ENCODE measurements at places on chromosomes 2 and 18. TPM values are rescaled to one million over a fixed set of nuclear protein-coding genes. Genes with fewer than 3 reads are reported as not detected.
A peak's percentile ranks its signal among the peaks of the same experiment; 100 is the strongest.

GRCh38 chr2:23504591-23504990, 119.6 kb downstream of the KLHL29 start:
- no peaks in the 10 kb centered on the region for H3K4me1 ChIP-seq
- H3K4me3 ChIP-seq, result no peak overlapping the region
- H3K36me3 ChIP-seq, result no peaks in the 10 kb centered on the region
- H3K27me3 ChIP-seq, result no peaks in the 10 kb centered on the region
- H3K27ac ChIP-seq, result no peak overlapping the region
- no peak for DNase-seq

- DNase-seq, result peak; percentile 5
- no peaks in the 10 kb centered on the region for H3K4me1 ChIP-seq
- H3K36me3 ChIP-seq, result no peaks in the 10 kb centered on the region
- no peak overlapping the region for H3K27ac ChIP-seq
- H3K27me3 ChIP-seq, result no peaks in the 10 kb centered on the region
Measured at GRCh38 chr2:160783474-160783873, 289.9 kb upstream of the RBMS1 start.

DNA sequence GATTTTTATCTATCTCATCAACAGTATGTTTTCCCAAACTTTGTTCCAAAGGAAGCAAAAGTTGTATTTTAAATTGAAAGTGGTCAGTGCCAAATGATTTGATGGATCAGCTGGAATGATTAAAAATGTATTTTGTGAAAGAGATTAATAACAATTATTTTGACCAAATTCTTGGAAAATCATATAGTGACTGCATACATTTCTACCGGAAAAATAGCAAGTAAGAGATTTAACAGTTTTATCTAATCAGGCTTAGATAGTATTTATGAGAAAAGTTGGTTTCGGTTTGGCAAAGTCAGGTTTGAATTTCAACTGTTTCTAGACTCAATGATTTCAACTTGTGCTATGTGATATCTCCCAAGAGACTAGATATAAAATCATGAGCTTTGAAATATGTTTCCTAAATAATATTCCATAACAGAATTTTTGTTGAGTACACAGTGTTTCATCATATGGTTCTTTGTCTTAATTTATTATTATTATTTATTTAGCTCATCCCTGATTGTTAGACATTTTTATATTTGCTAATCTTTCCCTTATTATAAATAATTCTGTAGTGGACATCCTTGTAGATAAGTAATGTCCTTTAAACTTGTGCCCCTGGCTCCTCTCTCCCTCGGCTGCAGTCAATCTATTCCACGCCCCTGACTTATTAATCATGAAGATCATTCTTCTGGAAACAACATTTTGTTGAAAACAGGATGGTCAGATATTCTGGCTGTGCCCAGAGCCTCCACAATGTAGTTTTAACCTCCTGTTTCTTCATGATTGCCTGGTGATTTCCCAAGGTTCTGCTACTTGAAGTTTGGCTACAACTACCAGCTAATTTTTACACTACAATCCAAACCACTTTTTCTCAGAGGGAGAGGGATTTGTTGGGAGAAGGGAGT, 520.7 kb upstream of the TCF4 start:
- no peaks in the 10 kb centered on the region for H3K36me3 ChIP-seq
- peak; percentile 56 for DNase-seq
- H3K4me1 ChIP-seq, result peaks cover 10% of the 10 kb centered on the region
- H3K4me3 ChIP-seq, result no peak overlapping the region

GRCh38 chr18:74951165-74951760, 257.7 kb downstream of the PTGR3 start:
- peak overlapping the region; percentile 62 for H3K27ac ChIP-seq
- no peak overlapping the region for H3K4me3 ChIP-seq
- no peaks in the 10 kb centered on the region for H3K27me3 ChIP-seq
- DNase-seq, result peak; percentile 98

FAM228A gene
- total RNA-seq, result not detected

- H3K27me3 ChIP-seq, result peaks cover 5% of the 10 kb centered on the region
- no peaks in the 10 kb centered on the region for H3K36me3 ChIP-seq
Measured at GRCh38 chr2:54813584-54813983, 90.1 kb downstream of the EML6 start.

ERFE gene
- 1.2 TPM for total RNA-seq

- H3K4me1 ChIP-seq, result no peaks in the 10 kb centered on the region
- no peak overlapping the region for H3K27ac ChIP-seq
- H3K27me3 ChIP-seq, result no peaks in the 10 kb centered on the region
- H3K36me3 ChIP-seq, result no peaks in the 10 kb centered on the region
Measured at GRCh38 chr18:6313415-6313814, 101.3 kb downstream of the L3MBTL4 start.

GRCh38 chr2:30956995-30957394, 149.7 kb upstream of the CAPN13 start:
- no peaks in the 10 kb centered on the region for H3K27me3 ChIP-seq
- no peaks in the 10 kb centered on the region for H3K36me3 ChIP-seq
- no peak overlapping the region for H3K4me3 ChIP-seq
- H3K27ac ChIP-seq, result no peak overlapping the region
- H3K4me1 ChIP-seq, result no peaks in the 10 kb centered on the region
- DNase-seq, result no peak

DNA sequence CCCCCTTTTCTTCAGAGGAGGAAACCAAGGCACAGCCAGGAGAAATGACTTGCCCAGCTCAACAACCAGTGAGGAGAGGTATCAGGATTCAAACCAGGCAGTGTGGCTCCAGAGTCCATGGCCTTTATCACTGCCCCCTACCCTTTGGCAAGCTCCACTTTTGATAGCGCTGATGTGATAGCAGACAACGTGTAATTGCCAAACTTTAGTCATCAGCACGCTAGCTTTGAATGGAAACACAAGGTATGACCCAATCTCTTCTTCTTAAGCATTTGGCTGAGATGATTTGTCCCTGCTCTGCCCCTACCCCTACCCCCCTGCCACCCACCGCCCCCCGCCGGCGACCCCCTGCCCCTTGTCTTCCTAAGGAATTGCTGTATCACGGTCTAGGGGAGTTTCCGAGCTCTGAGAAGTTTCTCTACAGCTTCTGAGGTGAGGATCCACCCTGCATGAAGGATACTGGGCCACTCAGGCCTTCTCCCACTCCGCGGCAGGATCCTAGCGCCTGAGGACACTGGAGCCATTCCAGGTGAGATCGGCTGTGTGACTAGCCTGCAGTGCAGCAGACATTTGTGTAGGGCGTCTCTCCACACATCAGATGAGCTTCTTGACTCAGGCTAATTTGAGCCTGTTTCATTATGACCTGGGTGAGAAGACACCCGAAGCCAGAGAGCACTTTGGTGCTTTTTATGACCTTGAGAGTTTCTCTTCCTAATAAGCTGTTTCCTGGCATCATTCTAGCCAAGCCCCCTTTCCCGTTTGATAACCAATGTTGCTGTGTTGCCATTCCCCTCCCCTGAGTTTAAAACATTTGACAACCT, 75.1 kb upstream of the MAP4K4 start:
- H3K27me3 ChIP-seq, result no peaks in the 10 kb centered on the region
- no peak overlapping the region for H3K4me3 ChIP-seq
- no peak overlapping the region for H3K27ac ChIP-seq
- DNase-seq, result no peak
- H3K36me3 ChIP-seq, result no peaks in the 10 kb centered on the region
- peaks cover 7% of the 10 kb centered on the region for H3K4me1 ChIP-seq

GRCh38 chr2:233241803-233242202, 9.7 kb upstream of the ATG16L1 start:
- H3K27me3 ChIP-seq, result no peaks in the 10 kb centered on the region
- no peak overlapping the region for H3K27ac ChIP-seq
- H3K36me3 ChIP-seq, result no peaks in the 10 kb centered on the region
- no peak for DNase-seq
- peaks cover under 1% of the 10 kb centered on the region for H3K4me1 ChIP-seq

EMILIN1 gene
- 16.6 TPM for total RNA-seq

- H3K4me1 ChIP-seq, result peaks cover 6% of the 10 kb centered on the region
- no peaks in the 10 kb centered on the region for H3K36me3 ChIP-seq
Measured at GRCh38 chr2:39728941-39729351, 50.1 kb downstream of the THUMPD2 start.

- no peaks in the 10 kb centered on the region for H3K27me3 ChIP-seq
- peak overlapping the region; percentile 92 for H3K4me3 ChIP-seq
- H3K4me1 ChIP-seq, result peaks cover 18% of the 10 kb centered on the region
- H3K27ac ChIP-seq, result peak overlapping the region; percentile 96
Measured at GRCh38 chr2:84970210-84970867, 622 bp upstream of the KCMF1 start.

DNA sequence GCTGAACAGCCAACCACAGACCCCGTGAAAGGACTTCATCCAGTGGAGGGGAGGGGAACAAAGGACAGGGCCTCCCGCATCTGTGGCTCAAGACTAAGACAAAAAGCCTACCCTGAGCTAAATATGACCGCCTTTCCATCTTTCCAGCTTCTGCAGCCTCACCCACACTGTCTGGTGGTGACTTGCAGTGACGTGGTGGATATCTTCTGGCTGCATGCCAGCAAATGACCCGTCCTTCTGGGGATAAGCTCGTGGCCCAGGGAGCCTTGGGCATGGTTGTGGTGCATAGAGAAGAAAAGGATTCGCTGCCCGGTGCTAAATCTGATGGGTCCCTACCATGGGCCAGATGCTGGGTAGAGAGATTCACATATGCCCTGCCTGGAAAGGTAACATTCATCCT, 8.7 kb upstream of the NGEF start:
- no peak overlapping the region for H3K27ac ChIP-seq
- H3K4me3 ChIP-seq, result no peak overlapping the region
- no peaks in the 10 kb centered on the region for H3K4me1 ChIP-seq

RBM45 gene
- 11.2 TPM for total RNA-seq

GRCh38 chr18:2337552-2338141, 233.7 kb downstream of the METTL4 start:
- H3K36me3 ChIP-seq, result no peaks in the 10 kb centered on the region
- peaks cover 4% of the 10 kb centered on the region for H3K27me3 ChIP-seq
- no peak overlapping the region for H3K27ac ChIP-seq

- peaks cover 13% of the 10 kb centered on the region for H3K4me1 ChIP-seq
- no peaks in the 10 kb centered on the region for H3K27me3 ChIP-seq
- H3K36me3 ChIP-seq, result no peaks in the 10 kb centered on the region
- no peak overlapping the region for H3K27ac ChIP-seq
- H3K4me3 ChIP-seq, result no peak overlapping the region
Measured at GRCh38 chr18:77082316-77082955, 50.1 kb downstream of the MBP start.

DNA sequence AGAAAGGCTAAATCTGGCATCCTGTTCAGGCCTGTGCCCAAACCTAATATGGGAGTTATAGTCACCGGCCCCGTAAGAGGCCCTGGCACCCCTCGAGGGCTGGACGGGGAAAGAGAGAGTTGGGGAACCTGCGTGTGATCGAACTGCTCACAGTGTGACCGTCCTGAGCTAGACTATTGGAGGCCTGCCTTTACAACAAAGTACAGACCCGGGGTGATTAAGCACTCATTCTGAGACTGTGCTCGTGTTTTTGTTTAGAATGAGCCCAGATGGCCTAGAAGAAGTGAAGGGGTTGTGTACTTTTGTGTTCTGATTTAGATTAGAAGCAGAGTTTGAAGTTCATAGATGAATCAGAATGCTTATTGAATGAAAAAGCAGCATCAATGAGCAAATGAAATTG, 115.3 kb downstream of the ACOXL start:
- peaks cover 5% of the 10 kb centered on the region for H3K27me3 ChIP-seq
- no peak overlapping the region for H3K27ac ChIP-seq
- DNase-seq, result no peak
- H3K4me3 ChIP-seq, result no peak overlapping the region
- H3K36me3 ChIP-seq, result no peaks in the 10 kb centered on the region

GRCh38 chr2:101327863-101328394, 19.4 kb upstream of the RNF149 start:
- DNase-seq, result no peak
- no peaks in the 10 kb centered on the region for H3K36me3 ChIP-seq
- H3K4me3 ChIP-seq, result no peak overlapping the region
- no peaks in the 10 kb centered on the region for H3K27me3 ChIP-seq
- H3K27ac ChIP-seq, result peak overlapping the region; percentile 95
- H3K4me1 ChIP-seq, result peaks cover 37% of the 10 kb centered on the region

GRCh38 chr2:897091-897490, 53.6 kb upstream of the SNTG2 start:
- no peak for DNase-seq
- H3K36me3 ChIP-seq, result no peaks in the 10 kb centered on the region
- H3K4me3 ChIP-seq, result no peak overlapping the region
- H3K27me3 ChIP-seq, result no peaks in the 10 kb centered on the region
- H3K27ac ChIP-seq, result no peak overlapping the region
- no peaks in the 10 kb centered on the region for H3K4me1 ChIP-seq

MYO3B gene
- not detected for total RNA-seq

DNA sequence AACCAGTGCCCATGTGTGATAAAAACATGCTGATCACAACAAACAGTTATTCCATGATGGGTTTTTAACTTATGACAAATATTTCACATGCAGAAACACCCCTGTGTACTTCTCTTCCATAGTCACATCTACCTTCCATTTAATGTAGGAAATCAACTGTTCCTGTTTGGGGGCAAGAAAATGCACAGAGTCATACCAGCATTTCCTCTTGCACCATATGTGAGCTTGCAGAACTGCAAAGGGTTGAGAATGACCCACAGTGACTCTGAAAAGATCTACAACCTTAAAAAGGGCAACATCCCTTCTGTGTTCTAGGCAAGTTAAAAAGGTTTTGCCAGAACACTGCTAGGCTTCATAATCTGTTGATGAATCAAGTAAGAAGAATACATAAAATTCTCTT, 9.9 kb downstream of the BMP10 start:
- no peaks in the 10 kb centered on the region for H3K4me1 ChIP-seq
- H3K27ac ChIP-seq, result no peak overlapping the region
- DNase-seq, result no peak

DNA sequence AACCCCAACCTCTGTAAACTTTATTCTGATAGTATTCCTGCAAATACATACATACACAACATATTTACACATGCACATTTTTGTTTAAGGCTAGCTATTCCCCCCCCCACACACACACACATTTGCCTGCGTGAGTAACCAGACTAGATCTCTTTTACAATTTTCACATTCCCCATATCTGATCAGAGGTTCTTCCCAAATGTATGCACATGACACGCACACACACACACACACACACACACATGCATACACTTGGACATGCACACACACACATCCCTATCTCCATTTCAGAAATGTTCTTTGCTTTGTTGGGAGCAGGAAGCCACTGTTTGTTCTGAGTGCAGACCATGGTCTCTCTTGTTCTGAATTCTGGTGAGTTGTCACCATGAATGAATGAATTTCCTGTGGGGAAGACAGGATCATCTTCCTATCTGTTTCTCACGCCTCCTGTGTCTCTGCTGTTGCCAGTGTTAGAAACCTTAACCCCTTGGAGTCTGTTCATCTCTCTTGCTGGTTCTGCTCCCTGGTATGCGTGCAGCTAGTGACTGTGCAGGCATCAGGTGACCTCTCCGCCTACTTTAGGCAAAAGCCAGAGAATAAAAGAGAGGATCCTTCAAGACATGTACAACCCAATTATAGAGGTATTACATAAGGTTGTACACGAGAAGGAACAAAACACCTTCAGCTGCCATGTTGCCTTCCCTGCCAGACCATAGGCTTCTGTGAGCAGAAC, 251.0 kb upstream of the RAB12 start:
- H3K4me3 ChIP-seq, result no peak overlapping the region
- no peak overlapping the region for H3K27ac ChIP-seq
- H3K36me3 ChIP-seq, result no peaks in the 10 kb centered on the region
- H3K27me3 ChIP-seq, result no peaks in the 10 kb centered on the region
- no peaks in the 10 kb centered on the region for H3K4me1 ChIP-seq

- no peaks in the 10 kb centered on the region for H3K4me1 ChIP-seq
- no peaks in the 10 kb centered on the region for H3K27me3 ChIP-seq
- no peaks in the 10 kb centered on the region for H3K36me3 ChIP-seq
- H3K4me3 ChIP-seq, result no peak overlapping the region
Measured at GRCh38 chr18:78731398-78732032, 248.1 kb upstream of the SALL3 start.
